ENCODE measurements at places on chromosomes 2 and 18.

DNA sequence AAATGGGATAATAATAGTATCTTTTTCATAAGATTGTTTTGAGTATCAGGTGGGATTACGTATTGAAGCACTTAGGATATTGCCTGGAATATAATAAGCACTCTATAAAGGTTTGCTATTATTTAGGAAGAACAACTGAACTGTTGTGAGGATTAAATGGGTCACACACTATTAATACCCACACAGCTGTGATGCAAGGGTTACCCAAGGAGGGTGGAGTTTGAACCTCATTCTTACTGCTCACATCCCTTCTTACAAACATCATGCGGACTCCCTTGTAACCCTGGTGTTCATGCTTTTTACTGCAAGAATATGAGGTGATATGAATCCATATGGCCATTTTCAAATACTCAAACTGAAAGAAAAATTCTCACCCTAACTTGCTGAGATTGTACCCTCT is 113.5 kb downstream of the KCTD1 start:
- DNase-seq, result no peak

DNA sequence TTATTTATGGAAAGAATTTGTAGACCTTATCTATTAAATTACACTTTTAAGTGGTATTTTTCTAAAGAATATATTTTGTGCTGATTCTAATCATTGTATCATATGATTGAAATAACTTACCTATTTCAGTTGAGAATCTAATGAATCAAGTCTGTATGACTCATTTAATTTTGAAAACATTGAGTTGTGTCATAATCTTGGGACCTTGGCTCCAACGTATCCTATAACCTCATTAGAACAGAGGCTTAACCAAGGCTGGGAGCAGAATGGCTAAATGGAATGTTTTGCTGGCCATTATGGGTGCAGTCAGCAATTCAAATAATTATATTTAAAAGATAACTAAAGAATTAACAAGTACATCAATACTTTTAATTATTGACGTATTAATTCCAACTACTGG is 19.6 kb upstream of the GULP1 start:
- DNase-seq, result no peak

DNA sequence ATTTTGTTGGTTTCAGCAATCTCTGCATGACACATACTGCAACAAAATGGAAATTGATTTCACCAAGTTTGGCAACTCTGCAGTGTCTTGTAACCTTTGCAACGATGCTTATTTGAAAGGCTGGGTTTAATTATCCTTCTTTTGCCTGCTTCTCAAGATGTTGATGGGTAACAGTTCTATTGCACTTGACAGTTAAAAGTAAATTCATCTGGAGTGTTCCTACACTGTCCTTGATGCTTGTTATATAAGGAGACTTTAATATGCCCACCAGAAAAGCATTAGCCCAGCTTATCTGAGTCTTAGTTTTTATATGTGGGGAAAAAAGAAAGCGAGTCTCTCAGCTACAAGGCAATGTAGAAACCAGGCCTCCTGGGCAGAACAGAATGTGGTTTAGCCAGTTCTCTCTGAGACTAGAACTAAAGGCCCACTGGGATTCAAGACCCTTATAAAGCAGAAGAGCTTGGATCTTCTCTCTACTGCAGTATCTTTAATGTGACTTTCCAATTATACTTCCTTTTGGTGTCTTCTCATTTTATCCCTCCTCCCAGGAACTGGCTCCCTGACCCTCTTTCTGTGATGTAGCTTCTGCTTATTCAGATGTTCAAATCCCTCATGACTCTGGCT is 106.8 kb upstream of the LYPD6 start:
- DNase-seq, result no peak

GRCh38 chr2:219356834-219357233 is 24.3 kb upstream of the RESP18 start:
- DNase-seq, result no peak

DNA sequence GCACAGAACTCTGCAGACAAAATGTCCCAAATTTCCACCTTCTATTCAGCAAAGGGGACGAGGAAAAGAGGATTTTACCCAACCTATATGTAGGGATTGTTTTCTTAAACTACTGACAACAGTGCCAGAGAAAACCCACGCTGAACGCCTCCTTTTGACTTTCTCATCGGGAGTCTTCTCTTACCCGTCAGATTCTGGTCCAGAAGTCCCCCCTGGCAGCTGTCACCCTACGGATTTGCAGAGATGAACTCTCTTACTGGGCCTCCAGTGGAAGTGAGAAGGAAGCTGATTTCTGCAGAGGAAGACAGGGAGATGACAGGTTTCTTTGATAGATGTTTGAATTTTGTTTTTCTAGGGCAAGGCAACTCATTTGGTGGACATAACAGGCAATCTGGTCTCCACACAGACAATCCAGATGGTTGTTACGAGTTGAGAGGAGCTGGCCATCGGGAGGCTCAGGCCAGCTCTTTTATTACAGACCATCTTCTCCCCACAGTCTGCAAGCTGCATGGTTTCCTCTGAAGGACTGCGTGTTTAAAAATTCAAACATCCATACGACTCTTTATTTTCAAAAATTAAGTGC is 804.3 kb downstream of the RNF144A start:
- DNase-seq, result no peak

GRCh38 chr18:72738136-72738535 is 129.7 kb downstream of the NETO1 start:
- DNase-seq, result no peak

DNA sequence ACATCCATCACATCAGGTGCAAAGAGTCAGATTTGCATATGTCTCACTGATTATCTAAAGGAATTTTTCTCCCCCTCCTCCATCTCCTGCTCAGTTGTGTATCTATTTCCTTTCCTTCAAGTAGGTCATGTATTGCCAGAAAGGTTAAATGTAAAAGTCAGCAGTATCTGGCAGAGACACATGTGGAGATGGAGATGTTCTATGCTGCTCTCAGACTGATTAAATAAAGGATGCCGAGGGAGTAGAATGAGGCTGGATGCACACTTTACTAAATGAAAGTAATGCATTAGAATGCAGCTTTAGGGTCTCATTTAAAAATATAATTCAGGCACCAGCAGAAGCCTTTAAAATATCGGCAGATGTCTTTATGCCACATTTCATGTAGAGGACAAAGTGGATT is 555.3 kb downstream of the RNF144A start:
- no peak for DNase-seq

- DNase-seq, result no peak
Measured at GRCh38 chr2:43837831-43838559, 644 bp downstream of the ABCG5 start.

DNA sequence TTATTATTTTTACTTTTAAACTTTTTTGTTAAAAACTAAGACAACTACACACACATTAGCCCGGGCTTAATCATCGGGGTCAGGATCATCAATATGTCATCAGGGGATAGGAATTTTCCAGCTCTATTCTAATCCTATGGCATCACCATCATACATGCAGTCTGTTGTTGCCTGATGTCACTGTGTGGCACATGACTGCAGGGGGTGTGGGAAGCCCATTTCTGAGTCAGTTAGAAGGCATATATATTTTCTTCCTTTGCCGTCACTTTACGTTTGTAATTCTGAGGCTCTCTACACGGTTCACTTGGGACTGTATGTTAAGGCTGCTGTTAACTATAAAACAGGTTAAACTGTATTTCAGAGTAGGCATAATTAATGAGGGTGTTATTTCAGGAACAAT is 144.4 kb upstream of the ITGA6 start:
- DNase-seq, result no peak

- DNase-seq, result no peak
Measured at GRCh38 chr2:169493360-169493759, 14.1 kb downstream of the BBS5 start.

GRCh38 chr18:58416704-58417683 is 211.9 kb downstream of the ALPK2 start:
- peak; percentile 17 for DNase-seq

GRCh38 chr2:112791019-112791418 is 6.7 kb upstream of the IL1A start:
- DNase-seq, result no peak

GRCh38 chr2:36411962-36412444 is 56.4 kb downstream of the CRIM1 start:
- DNase-seq, result no peak

GRCh38 chr18:43115076-43115921 is at the start of gene RIT2:
Gene RIT2, minus strand, starts transcription at chr18:43115685.
- no peak for DNase-seq

GRCh38 chr2:45897842-45898241 is 246.4 kb downstream of the PRKCE start:
- no peak for DNase-seq

- DNase-seq, result peak; percentile 12
Measured at GRCh38 chr2:32947484-32948143, 861 bp downstream of the LTBP1 start.

DNA sequence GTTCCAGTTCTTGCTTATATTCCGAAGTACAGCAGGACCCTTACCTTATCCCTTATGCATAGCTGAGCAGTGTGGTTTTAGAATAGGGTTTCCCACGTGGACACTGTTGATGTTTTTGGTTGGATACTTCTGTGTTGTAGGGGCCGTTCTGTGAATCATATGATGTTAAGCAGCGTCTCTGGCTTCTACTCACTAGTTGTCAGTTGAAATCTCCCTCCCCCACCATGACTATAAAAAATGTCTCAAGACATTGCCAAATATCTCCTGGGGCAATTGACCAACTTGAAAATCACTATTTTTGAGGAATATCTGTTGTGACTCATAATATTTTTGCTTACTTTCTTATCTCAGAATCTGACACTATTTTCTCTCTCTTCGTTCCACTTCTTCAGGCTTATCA is 713.7 kb downstream of the TSN start:
- DNase-seq, result no peak

DNA sequence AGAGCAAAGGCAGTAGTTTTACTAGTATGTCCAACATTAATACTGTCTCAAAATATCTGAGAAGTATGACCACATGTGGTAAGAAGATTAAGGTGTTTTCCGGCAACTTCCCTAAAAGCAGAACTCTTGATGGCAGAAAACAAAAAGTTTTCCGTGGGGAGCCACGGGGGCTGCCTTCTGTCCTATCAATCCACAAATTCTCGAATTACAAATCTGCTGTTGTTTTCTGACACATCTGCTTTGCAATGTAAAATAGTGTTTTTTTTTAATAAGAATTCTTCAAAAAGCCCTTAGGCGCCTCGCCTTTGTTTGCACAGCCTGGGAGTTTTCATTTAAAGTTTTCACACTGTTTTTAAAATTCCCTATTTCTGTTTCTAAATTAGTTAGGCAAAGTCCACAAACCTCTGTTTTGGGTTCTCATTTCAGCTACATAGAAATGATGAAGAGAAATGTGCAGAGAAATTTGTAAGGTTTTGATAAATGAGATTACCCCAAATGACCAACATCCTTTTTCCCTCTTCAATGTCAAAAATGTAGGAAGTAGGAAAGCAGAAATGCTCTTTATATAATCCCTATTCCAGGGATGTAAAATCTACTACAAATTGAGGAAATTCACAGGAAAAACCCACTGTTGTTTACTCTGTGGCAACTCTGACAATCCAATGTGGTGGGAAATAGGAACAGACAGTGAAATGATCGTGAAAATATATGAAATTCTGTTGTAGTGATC is 385.8 kb downstream of the ZEB2 start:
- DNase-seq, result no peak

- no peak for DNase-seq
Measured at GRCh38 chr2:63699549-63699839, 110.7 kb downstream of the MDH1 start.

GRCh38 chr2:233056961-233057605 is 3.1 kb upstream of the INPP5D start:
- DNase-seq, result no peak

- no peak for DNase-seq
Measured at GRCh38 chr2:241040081-241040803, 41.8 kb downstream of the SNED1 start.

GRCh38 chr2:105609746-105610402 is 134.8 kb upstream of the NCK2 start:
- no peak for DNase-seq

All from NCI-H1694 treated with DMSO at 0.1 percent for 48 hours (cell line).